ENCODE measurements at places on chromosomes 1 and 21.

DNA sequence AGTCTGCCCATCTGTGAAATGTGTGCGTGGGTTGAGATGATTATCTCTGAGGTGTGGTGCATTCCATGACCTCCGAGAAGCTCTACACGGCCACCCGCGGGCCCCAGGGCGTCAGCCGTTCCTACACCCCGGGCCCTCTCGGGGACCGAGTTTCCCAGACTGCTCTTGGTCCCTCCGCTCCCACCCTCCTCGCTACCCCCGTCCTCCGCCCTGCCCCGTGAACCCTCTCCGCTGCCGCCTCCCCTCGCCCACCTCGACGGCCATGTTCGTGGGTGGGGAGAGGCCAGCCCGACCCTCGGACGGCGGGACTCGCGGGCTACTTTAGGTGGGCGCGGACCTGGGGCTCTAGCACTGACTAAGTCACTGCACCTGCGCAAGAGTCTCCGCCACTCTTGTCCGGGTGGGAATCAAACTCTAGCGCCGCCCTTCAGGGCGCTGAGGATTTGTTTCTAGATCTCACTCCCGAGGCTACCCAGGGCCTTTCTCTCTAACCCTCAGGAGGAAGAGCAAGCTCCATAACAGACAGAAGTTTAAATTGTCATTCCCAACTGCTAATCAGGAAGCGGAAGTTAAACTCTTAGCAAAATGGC lies 47.7 kb upstream of the VWA5B1 start:
- DNase-seq, result no peak

DNA sequence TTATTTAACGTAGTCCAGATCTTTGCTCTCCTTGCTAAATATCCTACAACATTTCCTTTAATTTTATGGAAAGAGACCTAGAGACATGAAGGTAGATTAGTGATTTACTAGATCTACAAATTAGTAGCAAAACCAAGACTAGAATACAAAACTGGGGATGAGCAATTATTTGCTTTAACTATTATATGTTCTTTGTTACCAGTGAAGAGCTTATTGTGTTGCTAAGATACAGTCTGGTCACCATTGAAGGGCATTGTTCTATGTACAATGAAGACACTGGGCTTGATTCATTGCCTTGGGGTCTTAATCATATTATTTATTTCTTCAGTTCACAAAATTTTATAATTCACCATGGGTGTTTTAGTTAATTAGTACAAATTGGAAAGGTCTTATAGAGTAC lies 88.3 kb downstream of the S1PR1 start:
- DNase-seq, result no peak

- no peak for DNase-seq
Observed at GRCh38 chr21:44761011-44761729, 40.5 kb downstream of the UBE2G2 start.

GRCh38 chr1:14320986-14321385 lies 277.5 kb upstream of the KAZN start:
- no peak for DNase-seq

DNA sequence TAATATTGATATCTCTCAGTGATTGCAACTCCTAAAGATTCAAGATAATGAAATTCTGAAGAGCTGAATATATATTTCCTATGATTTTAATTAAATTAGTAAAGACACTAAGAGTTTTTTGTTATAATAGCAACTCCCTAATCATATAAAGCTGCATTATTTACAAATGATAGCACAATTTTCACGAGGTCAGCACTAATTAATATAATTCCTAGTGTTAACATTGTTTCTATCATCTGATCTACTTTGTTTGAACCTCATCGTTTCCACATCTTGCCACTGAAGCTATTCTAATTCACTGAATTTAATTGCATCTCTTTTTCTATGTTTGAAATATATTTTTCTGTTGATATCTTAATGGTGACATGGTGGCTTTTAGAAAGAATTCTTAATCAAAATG lies 279.1 kb upstream of the ADGRL4 start:
- DNase-seq, result no peak

DNA sequence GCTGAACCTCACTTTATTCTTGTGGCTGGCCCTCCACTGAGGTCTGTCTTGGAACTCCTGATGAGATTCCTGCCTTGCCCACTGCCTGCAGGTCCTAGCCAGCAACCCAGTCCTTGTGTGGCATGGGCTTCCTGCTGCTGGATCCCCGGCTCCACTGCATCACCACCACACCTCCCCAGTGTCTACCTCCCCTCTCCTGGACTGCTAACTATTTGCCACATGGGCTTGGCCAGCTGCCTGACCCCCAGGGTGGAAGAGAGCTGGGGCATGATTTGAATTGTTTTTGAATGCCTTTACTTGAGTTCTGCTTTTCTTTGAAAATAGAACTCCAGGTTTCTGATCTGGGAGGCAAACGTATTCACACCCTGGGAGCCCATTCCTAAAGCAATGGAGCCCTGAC lies 41.2 kb downstream of the SPAG17 start:
- DNase-seq, result no peak

GRCh38 chr1:93690921-93691789 lies 9.5 kb upstream of the BCAR3 start:
- no peak for DNase-seq

DNA sequence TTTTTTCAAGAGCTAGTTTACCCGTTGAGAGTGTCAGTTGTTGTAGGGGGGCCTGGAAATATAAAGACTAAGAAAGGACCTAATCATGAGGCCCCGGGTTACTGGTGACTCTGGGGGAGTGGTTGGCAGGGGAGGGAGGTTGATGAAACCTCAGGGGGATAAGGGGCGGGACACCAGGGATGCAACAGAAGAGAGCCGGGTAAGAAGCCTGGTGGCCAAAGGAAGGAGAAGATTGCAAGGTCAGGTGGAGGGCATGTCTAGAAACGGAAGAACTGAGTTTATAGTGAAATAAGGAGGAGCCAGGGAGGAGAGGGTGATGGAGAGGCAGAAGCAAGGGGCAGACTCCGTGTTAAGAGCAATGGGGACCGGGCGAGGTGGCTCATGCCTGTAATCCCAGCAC lies 12.5 kb upstream of the SPOCD1 start:
- DNase-seq, result no peak

DNA sequence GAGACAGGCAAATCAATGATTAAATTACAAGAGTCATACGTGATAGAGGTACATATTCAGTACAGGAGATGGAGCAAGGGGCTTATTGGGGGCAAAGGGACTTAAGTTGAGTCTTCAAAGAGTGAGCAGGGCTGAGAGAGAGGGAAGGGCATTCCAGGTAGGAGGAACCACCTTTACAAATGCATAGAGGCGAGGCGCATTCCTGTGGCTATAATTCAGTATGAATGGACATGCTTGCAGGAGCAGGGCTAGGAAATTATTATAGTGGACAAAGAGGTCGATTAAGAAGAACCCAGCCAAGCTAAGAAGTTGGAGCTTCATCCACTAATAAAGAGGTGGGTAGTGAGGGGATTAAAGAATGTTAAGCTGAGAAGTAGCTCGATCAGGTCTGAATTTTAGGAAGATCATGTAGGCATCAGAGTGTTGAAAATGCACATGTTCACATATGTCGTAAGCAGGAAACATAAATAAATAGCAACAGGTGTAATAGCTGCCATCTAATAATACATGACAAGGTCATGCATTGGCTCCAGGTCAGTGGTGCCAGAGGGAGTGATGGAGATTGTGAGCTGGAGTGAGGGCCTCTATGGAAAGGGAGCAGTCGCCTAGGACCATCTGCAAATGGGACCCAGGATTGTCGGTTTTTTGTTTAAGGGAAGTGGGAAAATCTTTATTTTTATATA lies 12.0 kb upstream of the HNRNPU start:
- DNase-seq, result no peak

- DNase-seq, result no peak
Observed at GRCh38 chr1:109661391-109661790, 5.5 kb downstream of the GSTM4 start.

DNA sequence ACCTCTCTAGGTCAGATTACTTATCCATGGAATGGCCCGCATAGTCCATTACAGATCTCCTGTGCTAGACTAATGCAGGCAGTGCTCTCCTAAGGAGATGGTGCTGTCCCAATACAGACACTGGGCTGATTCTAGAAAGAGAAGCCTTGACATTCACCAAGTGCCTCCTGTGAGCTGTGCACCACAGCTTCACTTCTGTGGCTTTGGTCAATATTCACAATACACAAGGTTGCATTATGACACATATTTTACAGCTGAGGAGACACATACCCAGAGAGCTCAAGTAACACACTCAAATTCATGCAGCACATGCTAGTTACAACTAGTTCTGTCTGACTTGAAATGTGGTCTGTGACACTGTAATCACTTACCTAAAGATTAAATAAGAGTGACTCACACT lies 59.4 kb upstream of the LRRC8B start:
- DNase-seq, result no peak

- DNase-seq, result peak; percentile 31
Observed at GRCh38 chr1:116987256-116987555, 14.4 kb upstream of the CD101 start.

DNA sequence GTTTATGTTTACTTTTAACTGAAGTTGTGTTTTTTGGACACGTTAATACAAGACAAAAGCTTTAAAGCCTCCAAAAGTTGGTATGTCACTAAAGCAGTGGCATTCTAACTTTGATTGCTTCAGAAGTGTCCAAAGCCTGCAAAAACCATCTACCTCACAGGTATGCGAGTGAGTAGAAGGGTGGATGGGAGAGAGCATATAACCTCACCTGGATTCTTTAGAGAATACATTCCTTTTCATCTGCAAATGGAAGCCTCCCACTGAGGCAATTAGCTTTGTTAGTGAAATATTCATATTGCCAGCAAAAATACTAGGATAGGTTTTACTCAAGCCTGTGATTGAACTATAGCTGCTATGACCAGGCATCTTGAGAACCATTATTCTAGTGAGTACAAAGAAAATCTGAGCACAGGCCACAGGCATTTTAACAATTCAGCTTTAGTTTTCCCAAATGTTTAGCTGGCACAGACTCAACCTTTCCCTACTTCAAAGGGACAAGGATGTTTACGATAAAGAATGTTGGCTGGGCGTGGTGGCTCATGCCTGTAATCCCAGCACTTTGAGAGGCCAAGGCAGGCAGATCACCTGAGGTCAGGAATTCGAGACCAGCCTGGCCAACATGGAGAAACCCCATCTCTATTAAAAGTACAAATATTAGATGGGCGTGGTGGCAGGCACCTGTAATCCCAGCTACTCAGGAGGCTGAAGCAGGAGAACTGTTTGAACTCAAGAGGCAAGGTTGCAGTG lies 39.7 kb downstream of the MAP3K21 start:
- no peak for DNase-seq

DNA sequence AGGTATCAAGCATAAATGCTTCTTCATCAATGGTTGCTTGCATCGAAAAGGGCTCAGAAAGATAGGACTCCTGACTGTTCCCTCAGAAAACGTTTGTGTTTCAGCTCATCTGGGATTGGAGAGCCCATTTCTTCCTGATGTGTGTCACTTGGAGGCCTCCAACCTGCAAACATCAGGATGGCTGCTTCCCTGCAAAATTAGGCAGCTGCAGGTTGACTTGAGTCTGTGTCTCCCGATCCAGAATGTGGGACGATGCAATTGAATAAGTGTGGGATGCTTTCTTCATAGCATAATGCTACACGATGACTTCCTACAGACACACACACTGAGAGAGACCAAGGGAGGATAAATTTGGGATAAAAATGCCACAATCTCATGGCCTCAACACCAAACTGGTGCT lies 42.2 kb downstream of the OLIG1 start:
- DNase-seq, result no peak

- DNase-seq, result no peak
Observed at GRCh38 chr1:160636076-160636475, 10.8 kb downstream of the SLAMF1 start.

DNA sequence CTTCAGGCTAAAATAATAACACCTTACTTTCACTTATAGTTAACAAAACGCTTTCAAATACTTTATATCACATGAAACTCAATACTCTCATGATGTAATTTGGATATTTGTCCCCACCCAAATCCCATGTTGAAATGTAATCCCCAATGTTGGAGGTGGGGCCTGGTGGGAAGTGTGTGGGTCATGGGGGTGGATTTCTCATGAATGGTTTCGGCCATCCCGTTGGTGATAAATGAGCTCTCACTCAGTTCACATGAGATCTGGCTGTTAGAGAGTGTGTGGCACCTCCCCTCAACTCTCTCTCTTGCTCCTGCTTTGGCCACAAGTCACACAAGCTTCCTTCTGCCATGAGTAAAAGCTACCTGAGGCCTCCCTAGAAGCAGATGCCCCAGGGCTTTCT lies 22.5 kb upstream of the PTGFRN start:
- DNase-seq, result no peak

- DNase-seq, result no peak
Observed at GRCh38 chr1:66033781-66034180, 241.1 kb downstream of the PDE4B start.

DNA sequence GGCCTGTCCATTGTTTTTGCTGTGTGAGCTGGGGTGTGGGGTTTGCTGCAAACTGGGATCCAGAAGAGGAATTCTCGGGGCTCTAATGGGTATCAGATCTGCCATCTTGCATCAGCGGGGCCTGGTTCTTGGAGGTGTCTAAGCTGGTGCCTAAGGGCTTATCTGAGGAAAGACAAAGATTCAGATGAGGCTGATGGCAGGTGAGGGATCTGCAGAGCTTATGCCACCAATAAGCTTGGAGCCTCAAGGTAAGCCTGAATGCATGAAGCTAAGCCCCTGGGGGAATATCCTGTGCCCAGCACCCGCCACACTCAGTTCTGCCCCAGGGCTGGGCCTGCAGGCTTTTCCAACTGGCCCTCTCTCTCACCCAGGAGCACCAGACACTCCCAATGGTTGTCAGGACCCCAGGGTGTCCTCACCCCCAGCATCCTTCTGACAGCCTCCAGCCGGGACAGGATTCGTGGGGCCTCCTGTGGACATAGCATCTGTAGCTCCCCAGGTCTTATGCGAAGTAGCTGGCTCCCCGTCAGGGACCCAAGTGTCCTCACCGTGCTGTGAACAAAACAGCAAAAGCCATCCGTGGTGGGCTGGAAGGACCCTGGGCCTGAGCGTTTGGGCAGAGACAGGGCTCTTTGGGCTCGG lies 9.5 kb upstream of the GSTM3 start:
- DNase-seq, result no peak

DNA sequence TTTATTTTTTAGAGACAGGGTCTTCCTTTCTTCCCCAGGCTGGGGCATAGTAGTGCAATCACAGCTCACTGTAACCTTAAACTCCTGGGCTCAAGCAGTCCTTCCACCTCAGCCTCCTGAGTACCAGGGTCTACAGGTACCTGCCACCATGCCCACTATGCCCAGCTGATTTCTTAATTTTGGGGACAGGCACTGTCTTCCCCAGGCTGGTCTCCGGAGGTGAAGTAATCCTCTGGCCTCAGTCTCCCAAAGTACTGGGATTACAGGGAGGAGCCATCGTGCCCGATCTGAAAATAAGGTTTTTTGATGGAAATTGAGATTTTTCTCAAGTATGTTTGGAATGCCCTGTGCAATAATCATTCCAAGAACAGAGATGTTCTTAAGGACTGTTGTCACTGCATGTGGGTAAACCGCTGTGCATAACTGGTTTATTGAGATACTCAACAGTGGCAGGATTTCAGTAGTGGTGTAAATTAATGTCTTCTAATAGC lies 934 bp upstream of the MSH4 start:
- no peak for DNase-seq

DNA sequence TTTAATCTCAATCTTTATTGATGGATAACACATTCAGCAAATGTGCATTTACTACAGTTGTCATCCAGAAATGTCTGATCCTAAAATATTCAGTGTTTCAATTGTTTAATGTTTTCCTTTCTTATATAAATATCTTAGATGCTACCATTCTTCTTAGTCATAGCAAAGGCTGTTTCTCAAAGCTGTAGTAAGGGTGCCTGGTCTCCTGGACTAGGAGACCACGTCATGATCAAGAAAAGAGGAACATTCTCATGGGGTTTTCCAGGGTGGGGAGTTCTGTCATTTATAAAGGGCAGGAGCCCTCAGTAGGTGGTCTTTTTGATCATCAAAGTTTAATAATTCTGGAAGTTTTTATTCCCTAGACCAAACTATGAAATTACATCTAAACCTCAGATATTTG lies 292.8 kb downstream of the HMCN1 start:
- no peak for DNase-seq

Measured in stimulated activated CD8-positive, alpha-beta memory T cell treated with anti-CD3 and anti-CD28 coated beads, Interleukin-7, amount 100 ng/mL, for 24 hours (primary cell).